Stimulated activated CD4-positive, alpha-beta T cell treated with anti-CD3 and anti-CD28 coated beads, TNF-alpha, amount 100 ng/mL, for 4 hours (primary cell): ENCODE measurements at places on chromosomes 7 and 10.

DNA sequence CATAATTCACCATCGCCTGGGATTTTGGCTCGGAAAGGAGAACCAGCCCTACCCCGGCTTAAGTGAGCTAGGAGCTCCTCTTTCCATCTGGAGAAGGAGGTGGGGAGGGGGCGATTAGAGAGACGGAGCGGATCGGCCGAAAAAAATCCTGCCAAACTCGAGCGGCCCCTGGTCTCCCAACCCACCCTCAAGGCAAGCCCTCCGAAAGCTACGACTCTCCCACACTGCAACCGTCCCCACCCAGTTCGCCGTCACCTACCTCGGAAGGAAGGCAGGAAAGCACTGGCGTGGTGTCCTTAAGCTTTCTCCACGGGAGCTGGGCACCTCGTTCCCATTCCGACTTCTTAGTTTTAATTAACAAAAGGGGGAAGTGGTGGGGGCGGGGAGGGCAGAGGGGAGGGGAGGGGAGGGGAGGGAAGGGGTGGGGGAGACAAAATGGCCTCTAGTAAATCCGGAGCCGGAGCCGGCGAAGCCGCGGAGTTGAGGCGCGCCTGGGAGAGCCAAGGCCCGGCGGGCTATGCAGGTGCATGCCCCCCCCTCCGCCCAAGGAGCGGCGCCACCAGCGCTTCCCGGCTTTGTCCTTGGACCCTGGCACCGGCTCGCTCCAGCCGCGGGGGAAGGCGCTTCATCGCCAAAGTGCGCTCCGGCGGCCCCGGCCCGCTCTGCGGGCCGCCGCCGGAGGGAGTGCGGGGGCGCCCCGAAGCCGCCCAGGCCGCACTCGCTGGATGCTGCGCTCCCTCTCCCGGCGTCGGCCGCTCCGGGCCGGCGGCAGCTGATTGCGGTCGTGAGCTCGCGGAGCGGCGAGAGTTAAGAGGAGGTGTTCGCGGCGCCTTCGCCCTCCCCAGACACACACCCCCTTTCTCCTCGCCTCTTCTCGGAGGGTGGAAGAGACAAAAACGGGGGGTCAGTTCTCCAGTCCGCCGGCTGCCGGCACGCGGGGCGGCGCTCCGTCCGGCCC lies at the start of gene LRRC4:
Gene LRRC4, minus strand, starts transcription at position 784 of the 958 bp plus-strand sequence. CDS start 797 bp downstream, outside the sequence.
- no peak for DNase-seq

DNA sequence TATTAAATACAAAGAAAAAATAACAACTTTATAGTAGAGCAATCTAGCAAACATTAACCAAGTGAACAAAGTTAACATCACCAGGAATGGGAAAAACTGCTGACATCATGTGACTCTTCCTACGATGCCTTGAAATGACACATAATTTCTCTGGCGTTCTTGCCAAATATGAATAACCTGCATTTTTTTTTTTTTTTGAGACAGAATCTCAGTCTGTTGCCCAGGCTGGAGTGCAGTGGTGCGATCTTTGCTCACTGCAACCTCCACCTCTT lies 126.5 kb upstream of the VKORC1L1 start:
- DNase-seq, result no peak

GRCh38 chr10:86795353-86795752 lies 38.9 kb downstream of the BMPR1A start:
- no peak for DNase-seq

DNA sequence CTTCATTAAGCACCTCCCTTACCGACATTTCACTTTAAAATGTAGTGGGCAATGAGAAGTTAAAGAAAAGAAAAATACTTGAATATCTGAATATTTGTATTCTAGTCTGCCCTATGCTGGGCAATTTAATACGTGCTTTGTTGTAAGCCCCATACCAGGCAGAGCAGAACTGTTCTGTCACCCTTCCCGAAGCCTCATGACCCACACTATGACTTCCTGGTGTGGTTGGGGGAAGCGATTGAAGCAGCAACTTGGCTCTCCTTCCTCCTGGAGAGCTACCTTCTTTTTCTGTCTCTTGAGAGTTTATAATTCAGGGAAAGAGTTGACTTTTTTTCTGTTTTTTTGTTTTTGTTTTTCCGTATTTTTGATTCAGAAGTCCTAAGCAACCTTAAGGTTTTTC lies 243.7 kb downstream of the INHBA start:
- no peak for DNase-seq
